NCI-H1105 treated with DMSO at 0.1 percent for 48 hours (cell line): ENCODE measurements at places on chromosomes 3 and 15.
A peak's percentile ranks its signal among the peaks of the same experiment; 100 is the strongest.

DNA sequence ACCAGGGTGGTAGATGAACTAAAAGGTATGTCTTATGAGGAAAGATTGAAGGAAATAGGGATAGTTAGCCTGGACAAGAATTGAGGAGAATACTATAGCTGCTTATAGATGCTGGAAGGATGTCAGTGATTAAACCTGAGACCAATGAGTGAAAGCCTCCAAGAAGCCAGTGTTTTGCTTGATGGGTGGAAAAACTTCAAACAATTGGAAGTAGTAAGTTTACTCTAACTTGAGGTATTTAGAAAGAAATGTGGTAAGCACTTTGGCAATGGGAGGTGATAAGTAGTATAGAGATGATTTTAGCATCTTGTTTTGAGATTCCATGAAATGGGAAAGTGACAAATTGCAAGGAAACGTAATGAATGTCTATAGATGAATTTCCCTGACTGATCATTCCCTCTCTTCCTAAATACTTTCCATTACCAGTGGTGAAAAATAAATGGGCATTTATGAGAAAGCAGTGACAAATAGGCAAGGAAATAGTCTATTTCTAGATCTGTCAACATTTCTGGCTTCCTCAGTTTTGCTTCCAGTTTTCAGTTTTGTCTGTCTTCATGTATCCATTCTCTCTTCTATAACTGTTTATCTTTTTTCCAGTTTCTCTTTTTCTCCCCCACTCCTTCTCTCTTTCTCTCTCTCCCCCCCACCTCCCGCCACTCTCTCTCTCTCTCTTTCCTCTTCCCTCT, 19.2 kb downstream of the SLC15A2 start:
- no peak for DNase-seq

DNA sequence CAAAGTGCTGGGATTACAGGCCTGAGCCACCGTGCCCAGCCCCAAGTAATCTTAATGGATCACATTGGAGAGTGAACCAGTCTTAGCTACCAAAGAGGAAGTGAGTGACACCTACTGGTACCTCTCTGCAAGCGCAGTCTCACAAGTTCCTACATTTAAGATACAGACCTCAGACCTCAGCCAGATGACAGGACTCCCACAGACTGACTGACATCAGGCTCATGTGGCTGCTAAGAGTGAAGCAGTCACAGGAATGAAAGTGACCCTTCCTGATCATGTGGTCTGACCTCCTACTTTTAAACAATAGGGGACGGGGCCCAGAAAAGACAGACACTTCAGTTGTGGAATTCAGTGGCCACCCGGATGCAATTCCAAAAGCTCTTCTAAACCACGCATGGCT, 36.3 kb upstream of the GNB5 start:
- DNase-seq: peak; percentile 45

GRCh38 chr15:60376677-60377095, 21.1 kb downstream of the ANXA2 start:
- no peak for DNase-seq

GRCh38 chr3:24273491-24273890, 221.2 kb downstream of the THRB start:
- DNase-seq: no peak

GRCh38 chr3:151859233-151859673, 14.2 kb upstream of the SUCNR1 start:
- DNase-seq: no peak

GRCh38 chr3:49006408-49007067, 653 bp upstream of the WDR6 start:
- no peak for DNase-seq

DNA sequence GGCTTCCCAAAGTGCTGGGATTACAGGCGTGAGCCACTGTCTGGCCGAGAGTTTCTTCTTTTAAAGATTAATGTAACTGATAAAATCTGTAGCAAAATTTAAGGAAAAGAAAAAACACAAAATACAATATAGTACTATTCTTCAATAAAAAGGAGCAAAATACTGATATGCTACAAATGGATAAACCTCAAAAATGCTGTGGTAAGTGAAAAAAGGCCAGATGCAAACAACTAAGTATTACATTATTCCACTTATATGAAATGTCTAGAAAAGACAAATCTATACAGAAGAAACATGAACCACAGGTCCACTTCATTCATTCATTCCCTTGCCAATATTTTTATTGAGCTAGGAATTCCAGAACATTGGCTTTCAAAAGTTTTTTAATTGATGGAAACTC, 299.5 kb downstream of the CTNNB1 start:
- DNase-seq: no peak

GRCh38 chr3:147355084-147355752, 51.1 kb downstream of the ZIC4 start:
- DNase-seq: no peak

DNA sequence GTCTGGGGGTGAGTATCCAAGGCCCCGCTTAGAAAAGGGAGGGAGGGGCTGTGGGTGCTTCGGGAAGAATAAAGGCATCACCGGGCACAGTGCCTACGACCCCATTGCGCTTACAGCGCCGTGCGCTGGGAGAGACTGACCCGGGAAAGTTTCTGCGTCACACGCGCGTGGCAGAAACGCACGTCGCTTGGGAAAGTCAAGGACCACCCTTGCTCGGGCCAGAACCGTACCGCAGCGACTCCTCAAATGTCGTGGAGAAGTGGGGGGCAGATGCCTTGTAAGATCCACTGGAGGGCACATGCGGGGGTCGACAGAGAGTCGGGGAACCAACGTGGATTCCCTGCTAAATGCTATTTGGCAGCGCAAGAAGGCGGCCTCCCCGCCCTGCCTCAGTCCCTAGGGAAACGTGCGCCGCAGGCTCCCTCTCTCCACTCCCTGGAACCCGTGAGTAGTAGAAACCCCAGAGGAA, 2.4 kb downstream of the ADAMTS9 start:
- DNase-seq: no peak

- no peak for DNase-seq
Observed at GRCh38 chr15:64740311-64741170, 34.8 kb downstream of the RBPMS2 start.

GRCh38 chr15:69855258-69856000, 242.3 kb downstream of the TLE3 start:
- DNase-seq: no peak

GRCh38 chr3:61561374-61562041, at the start of gene PTPRG:
TSS of gene PTPRG (plus strand) at chr3:61561571. CDS start at chr3:61562288, 717 bp downstream.
- DNase-seq: peak; percentile 80

DNA sequence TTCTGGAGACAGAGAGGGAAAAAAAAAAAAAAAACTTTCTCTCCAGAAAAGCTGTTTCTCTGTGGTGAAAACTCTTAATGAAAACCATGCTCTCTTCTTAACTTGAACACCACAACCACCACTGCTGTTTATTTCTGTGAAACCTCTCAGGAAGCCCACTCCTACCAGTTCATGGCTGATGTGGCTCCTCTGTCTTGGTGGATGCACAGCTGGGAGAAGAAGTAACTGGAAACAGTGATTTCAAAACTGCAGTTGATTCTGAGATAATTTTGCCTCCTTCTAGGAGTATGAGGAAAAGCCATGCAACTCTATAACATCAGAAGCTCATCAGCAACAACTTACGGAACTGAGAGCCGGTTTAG, 40.2 kb upstream of the PYGO1 start:
- DNase-seq: no peak

GRCh38 chr3:112815981-112816380, 30.7 kb downstream of the CD200R1L start:
- no peak for DNase-seq

DNA sequence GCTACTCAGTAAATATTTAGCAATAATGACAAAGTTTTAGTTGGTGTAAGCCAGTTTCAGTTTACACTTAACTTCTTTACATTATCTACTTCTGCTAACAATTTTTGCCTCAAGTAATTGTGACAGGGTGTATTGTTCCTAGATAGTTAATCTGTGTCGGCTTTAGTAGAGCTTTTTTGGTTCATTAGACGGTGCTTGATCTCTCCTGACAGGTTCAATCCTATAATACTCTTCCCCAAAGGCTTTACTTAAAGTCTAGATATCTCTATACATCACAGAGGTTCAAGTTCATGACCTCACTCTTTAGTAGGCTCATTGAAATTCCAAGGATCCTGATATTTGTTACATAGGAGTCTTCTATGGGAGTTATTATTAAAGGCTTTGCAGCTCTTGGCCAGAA, 365.6 kb upstream of the DPPA4 start:
- DNase-seq: no peak

DNA sequence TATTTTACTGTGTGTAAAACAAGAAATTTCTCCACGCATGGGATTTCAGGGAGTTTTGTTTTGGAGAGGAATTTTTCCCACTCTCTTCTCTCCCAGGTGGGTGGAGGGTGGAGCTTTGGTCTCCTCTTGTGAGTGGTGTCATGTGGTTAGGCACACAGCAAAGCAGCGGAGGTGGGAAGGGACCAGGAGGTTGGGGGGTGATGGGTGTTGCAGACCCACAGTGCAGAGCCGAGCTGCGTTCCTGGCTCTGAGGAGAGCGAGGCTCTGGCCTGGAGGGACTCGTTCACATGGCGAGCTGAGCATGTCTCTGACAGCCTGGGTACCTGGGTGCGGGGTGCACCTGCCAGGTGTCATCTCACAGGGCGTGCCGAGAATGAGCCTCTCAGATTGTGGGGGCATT, 87.8 kb downstream of the RYR3 start:
- DNase-seq: no peak

DNA sequence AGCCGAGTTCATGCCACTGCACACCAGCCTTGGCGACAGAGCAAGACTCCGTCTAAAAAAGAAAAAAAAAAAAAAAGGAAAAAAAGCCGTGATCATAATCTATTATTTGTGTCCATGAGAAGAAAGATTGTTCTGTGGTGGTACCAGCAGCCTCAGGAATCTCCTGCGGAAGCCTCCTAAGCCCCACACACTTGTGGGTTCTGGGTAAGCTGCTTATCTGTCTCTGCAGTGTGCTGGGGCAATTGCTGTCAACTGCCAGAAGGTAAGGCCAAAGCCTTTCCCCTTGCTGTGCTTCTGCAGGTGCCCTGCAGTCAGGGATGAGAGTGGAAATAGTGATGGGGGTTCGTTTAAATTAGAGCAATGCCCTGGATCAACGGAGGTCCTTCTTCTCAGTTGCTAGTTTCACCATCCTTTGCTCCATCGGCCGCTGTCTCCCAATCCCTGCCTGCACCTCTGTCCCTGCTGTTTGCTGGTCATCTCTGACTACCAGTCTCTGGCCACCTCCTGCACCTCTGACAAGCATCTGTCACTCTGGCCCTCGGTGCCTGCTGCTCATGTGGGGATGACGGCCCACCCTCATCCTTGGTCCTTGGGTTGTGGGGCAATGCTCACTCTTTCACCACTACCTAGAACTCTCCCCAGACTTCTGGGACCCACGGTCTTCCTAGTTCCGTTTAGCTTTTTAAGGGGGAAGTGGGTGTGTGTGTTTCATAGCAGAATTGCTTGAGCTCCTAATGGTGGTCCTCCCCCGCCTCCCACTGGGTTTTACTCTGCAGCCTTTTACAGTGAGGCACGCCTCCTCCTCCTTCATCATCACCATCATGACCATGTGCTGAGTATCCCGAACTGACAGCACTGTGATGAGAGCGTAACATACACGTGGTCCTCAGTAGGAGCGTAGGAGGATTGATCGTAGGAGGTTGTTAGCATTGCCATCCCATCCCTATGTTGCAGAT, 25.5 kb downstream of the CHRD start:
- DNase-seq: no peak

GRCh38 chr3:59990915-59991314, 941.1 kb upstream of the CFAP20DC start:
- DNase-seq: no peak

DNA sequence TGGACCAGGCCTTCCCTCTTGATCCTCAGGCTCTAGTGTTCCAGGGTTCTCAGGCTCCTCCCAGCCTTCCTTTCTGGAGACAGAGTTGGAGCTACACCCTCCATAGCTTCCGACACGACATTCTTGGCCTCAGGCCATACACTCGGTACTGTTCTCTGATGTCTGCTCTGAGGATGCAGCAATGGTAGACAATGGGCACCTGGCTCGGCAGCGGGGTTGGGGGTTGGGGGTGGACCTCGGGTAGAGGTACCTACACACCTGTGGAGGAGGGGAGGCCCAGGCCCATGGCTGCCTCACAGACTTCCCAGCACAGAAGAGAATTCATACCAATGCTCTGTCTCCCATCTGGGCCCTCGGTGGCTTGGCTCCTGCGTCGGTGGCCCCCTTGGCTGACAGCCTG, 21.4 kb downstream of the CCDC13 start:
- peak; percentile 11 for DNase-seq

DNA sequence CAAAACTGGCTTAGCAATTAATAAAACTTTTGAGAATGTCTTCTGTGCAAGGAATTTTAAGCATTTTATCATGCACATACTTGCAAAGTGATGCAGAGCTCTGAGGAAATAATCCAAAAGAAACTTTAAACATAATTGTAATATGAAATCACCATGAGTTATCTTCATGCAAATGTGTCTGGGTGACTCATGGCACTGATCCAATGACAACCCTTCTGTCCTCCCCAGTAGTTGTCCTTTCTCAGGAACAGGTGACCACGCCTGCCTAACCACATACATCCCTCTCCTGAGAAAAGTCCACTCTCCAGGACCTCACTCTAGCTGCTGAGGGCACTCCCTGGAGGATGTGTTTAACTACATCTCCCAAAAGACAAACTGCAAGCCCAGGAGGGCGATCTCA, 530.6 kb upstream of the IL12A start:
- DNase-seq: no peak

- no peak for DNase-seq
Observed at GRCh38 chr3:143218166-143218835, 98.7 kb downstream of the CHST2 start.

DNA sequence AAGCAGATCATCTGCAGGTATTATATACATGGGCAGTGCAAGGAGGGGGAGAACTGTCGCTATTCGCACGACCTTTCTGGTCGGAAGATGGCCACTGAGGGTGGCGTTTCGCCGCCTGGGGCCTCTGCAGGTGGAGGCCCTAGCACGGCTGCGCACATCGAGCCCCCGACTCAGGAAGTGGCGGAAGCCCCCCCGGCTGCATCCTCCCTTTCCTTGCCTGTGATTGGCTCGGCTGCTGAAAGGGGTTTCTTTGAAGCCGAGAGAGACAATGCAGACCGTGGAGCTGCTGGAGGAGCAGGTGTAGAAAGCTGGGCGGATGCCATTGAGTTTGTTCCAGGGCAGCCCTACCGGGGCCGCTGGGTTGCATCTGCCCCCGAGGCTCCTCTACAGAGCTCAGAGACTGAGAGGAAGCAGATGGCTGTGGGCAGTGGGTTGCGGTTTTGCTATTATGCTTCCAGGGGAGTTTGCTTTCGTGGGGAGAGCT, 639 bp downstream of the MKRN3 start:
- peak; percentile 92 for DNase-seq
